Fibroblast of the aortic adventitia (primary cell): ENCODE measurements at places on chromosomes 2 and 18. TPM values are rescaled to one million over a fixed set of nuclear protein-coding genes. Genes with fewer than 3 reads are reported as not detected.

DNA sequence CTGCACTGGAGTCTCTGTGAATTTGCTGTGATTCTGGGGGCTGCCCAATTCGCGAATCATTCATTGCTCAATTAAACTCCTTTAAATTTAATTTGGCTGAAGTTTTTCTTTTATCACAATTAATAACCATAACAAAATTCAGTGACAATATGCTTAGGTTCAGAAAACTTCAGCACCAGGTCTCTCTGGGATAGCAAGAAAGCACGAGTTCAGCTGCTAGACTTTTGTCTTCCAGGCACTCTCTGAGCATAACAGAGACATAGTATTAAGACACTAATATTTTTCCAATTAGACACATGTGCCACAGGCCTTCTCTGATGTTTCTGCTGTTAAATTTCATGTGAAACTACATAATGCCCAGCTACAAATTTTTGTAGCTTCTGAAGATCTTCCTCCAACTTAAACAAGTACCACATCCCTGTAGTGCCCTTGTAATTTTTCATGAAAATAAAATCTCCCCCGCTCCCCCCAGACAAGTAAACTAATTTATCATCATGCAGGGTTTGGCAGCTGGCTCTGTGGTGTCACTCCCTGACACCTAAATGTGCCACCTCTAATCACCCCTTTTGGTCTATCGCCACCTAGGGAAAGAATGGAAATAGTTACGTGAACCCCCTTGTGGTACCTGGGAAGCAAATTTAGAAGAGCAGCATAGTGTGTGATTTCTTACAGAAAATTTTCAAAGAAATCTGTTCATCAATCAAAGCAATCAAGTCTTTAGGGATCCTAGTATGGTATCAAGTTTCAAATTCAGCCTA is 94.1 kb downstream of the CSRNP3 start:
- no peak for DNase-seq

DNA sequence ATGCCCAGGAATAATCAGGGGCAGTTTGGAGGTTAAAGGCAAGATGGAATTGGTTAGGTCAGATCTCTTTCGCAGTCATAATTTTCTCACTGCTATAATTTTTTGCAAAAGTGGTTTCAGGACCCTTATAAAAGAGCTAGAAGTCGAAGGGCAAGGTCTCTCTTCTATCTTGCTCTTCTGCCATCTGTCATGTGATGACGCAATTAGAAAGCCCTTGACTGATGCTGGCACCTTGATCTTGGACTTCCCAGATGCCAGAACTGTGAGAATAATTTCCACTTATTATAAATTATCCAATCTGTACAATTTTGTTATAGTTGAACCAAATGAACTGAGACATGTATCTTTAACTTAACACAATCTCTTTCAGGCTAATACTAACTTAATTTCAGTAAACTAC is 6.3 kb upstream of the RALBP1 start:
- DNase-seq, result no peak

- no peak for DNase-seq
Observed at GRCh38 chr2:219513787-219514186, 495 bp upstream of the ASIC4 start.

GRCh38 chr2:177044671-177045070 is 167.9 kb upstream of the HNRNPA3 start:
- DNase-seq, result no peak

DNA sequence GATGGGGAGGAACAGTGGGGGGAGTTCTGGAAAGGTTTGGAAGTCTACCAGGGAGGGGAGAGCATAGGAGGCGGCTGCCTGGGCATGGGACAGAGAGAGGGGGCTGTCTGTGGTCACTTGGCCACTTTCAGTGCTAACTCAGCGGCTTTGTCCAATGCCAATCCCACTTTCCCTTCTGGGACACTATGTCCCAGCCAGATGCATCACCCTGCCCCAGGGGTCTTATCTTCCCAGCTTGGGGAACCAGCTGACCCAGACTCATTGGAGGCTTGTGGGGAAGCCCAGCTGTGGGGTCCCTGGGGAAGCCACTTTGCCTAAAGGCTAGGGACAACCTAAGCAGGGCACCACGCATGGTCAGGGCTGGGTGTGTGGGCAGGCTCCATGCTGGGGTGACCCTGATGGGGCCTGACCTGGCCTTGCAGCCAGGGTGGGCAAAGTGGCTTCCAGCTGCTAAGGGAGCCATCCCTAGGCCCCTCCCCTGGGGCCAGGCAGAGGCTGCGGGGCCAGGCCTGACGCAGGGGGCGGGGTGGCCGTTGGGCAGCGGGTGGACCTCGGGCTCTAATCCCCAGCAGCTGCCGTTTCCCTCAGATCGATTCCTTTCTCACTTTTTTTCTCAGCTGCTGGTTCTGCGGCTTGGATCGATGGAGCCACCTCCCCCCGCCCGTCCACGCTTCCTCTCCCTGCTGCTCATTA is 1.6 kb upstream of the ASIC4 start:
- no peak for DNase-seq

DNA sequence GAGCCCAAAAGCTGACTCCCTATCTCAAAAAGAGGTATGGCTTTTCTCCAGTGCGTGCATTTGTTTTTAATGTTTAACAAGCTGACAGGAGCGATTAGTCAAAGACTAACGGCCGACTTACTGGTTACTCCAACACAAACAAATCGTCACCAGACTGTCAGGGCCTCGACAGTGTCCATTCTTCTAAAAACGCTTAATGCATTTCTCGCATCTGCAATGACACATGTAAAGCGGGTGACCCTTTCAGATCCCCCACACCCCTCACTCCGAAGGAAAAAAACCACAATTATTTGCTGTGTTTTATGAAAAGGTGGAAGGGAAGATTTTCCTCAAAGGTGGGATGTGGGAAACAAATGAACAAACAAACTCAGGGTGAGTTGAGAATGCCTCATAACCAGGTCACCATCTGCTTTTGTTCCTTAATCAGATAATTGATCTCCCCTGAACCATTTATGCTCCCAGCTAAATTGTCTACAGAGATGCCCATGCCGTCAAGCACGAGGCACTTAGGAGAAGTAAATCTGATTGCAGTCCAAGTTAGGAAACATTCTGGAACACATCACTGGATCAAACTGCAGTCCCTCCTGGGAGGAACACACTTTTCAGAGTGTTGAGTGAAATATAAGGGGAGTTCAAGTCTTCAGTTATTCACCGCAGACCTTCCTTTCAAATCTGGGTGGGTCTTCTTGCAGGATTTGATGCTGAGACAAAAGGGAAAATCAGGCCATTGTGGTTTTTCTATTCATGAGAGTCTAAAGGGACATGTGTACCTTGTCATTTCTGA is 340.8 kb downstream of the CMPK2 start:
- DNase-seq, result no peak

GRCh38 chr2:134460583-134460998 is 206.7 kb downstream of the MGAT5 start:
- peak; percentile 64 for DNase-seq

- DNase-seq, result no peak
Observed at GRCh38 chr18:79735071-79735980, 55.7 kb downstream of the CTDP1 start.

GRCh38 chr2:110770959-110771431 is 38.6 kb downstream of the ACOXL start:
- DNase-seq, result peak; percentile 20

DNA sequence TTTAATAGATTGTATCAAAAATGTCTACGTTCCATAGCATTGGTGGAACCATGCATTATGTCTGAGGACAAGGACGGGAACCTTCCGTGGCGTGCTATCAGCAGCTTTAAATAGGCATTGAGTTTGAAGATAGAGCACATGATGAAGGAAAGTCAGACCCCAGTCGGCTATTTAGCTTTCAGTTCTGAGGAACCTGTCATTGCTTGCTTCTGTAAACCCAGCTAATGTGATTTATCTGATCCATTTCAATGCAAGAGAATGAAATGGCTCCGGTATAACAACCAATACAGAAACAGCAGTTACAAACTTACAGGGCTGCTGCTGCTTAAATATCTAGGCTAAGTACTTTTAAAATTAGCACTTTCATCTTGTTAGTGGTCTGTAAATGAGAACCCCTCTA is 503.3 kb downstream of the RNF144A start:
- DNase-seq, result no peak

DNA sequence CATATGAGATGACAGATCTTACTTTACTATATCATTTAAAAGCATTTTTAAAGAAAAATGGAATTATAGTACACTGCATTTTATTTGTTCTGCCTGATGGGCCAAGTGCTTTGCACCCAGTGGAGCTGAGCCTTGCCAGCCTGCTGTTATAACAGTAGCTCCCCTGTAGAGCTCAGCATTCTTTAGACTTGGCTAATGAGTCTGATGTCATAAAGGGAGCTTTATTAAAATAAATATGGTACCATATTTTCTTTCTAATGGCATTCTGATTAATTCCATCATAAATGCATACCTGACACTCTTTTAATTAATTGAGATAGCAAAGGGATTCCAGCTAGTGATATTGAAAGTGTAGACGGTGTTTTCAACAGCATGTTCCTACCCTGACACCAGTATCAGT is 40.7 kb downstream of the PARD3B start:
- no peak for DNase-seq

DNA sequence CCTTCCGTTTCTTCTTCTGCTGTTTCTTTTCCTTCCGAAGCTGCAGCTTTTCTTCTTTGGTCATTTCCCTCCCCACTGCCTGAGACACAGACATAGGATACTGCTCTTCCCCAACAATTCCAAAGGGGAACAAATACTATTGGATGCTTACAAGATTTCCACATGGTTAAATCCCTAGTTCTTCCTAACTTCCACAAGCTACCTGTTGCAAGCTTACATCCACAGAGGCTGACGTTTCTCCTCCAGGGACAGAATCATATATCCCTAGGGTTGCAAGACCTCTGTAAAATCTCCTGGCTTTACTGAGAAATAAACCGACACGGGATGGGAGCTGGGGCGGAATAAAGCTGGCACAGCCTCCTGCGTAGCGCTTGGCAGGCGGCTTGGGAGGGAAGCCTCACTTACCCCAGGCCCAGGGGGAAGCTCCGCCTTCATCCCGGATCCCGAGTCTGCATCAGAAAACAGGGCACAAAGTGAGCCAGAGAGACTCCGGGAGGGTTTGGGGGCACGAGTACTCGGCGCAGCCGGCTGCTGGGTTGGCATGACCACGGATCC is 590 bp downstream of the EIF2B4 start:
- peak; percentile 64 for DNase-seq

GRCh38 chr2:107986278-107987217 is at the start of gene SLC5A7:
SLC5A7 (plus strand) TSS chr2:107986524; CDS start chr2:107988156, 1,632 bp downstream.
- DNase-seq, result no peak

DNA sequence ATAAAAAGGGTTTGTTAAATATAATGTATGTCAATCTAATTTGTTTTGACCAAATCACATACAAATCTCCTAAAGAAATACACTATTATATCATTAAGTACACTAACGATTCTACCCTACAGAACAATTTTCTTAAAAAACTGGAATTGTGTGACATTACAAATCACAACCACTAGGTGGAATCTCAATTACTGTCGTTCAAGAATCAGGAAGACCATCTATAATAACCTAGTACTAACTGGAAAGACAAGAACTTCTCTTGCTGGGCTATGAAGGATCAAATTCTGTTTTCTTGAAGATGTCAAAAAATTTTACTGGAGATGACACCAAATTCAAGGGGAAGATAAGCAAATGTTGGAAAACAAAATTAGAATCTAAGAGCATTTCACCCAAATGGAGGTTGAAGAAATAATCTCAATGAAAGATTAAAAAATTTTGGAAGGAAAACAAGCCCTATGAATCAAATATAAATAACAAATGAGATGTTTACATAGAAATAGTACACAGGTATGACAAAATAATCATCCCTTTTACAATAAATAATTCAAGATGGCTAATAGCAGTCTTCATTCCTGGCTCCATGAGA is 110.9 kb downstream of the STK39 start:
- peak; percentile 70 for DNase-seq

- no peak for DNase-seq
Observed at GRCh38 chr2:72992734-72993102, 75.4 kb downstream of the EMX1 start.

GRCh38 chr18:9211955-9212354 is 75.4 kb downstream of the ANKRD12 start:
- DNase-seq, result no peak

GRCh38 chr2:223019987-223020717 is 31.8 kb upstream of the KCNE4 start:
- no peak for DNase-seq

DNA sequence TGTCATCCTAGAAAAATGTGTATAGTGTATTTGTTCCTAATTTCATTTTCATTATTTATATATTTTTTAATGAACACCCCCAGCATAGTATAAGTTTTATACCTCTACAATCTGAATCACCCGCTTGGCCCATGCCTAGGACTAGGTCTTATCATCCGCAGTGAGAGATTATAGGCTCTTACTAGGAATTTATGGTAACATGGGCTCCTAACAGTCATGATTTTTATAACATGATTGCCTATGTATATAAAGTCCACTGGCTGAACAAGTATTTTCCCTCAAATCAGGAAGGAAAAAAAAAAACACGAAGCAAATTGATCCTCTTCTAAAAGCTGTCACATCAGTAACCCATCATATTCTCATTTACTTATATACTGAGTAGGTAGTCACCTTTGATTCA is 666.1 kb upstream of the NRXN1 start:
- no peak for DNase-seq

- peak; percentile 36 for DNase-seq
Observed at GRCh38 chr2:126669772-126670171, 13.8 kb downstream of the GYPC start.

DNA sequence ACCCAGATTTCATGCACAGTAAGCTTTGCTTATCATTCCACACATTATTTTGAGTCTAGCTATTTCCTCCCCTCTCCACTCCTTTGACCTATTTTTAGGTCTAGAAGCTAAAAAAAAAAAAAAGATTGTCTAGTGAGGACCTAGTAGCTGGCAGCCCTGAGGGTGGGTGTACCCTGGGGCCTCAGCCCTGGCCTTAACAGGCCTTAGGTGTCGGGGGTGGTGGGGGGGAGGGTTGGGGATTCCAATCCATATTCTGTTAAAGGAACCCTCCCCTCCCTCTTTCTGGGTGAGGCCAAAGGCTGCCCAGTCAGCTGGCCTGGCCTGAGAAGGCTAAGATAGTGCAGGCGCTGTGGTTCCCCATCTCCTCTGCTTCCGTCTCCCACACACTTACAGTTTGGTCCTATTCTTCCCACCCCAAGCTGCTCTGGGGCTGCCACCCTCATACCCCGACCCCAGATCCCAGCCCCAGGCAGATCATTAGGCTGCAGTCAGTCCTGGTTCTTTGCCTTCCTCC is 65.5 kb upstream of the HK2 start:
- peak; percentile 76 for DNase-seq

GRCh38 chr2:142825861-142826260 is 51.6 kb upstream of the KYNU start:
- peak; percentile 35 for DNase-seq

The TMEM185B gene
- total RNA-seq, result 29.6 and 41.7 TPM in 2 replicates

The TMEM169 gene
- total RNA-seq, result 0.36 TPM in 1 of 2 replicates, not detected in the other

The ACP1 gene
- 62.1 and 88.3 TPM in 2 replicates for total RNA-seq

The CROCC2 gene
- under 0.01 and 0.41 TPM in 2 replicates for total RNA-seq

The SKA1 gene
- total RNA-seq, result 3.0 and 29.5 TPM in 2 replicates

The PPM1G gene
- total RNA-seq, result 62.2 and 146 TPM in 2 replicates

The RAB6C gene
- total RNA-seq, result not detected in 2 replicates

The VWC2L gene
- total RNA-seq, result not detected in 2 replicates

The MC2R gene
- total RNA-seq, result not detected in 2 replicates

The IL1F10 gene
- total RNA-seq, result not detected in 2 replicates
